ENCODE measurements at places on chromosomes 16 and 17.

DNA sequence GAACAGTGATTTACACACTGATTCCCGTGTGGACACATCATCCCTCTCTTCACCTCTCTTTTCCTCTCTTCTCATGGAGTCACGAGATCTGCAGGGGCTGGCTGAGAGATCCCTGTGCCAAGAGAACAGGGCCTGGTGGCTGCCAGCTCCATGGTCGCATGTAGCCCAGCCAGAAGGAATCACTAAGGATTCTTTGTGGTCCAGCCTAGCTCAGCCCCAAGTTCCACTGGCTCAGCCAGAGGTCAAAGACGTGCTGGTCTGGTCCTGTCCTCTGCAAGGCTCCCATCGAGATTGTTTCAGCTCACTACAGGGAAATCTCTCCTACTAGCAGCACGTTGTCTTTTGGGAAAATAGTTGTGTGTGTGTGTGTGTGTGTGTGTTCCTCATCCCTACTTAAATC lies 66.4 kb downstream of the NDEL1 start:
- DNase-seq = no peak

DNA sequence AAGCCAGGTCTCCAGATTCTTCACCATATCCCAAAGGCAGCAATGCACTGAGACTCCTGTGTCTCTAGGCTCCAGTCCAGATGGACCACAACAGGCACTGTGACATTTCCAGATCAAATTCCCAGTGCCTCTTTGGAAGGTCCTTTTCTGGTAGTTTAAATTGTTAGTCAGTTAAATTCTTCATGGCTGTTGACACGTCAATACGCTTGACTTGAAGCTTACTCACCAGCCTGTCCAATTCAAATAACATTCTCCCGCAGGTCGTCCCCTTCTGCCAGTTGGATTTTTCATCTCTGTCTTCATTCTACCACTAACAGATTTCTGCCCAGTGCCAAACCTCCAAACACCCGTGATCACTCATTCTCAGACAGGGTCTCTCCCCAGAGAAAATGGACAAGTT lies 86.7 kb downstream of the SHISA9 start:
- DNase-seq = no peak

GRCh38 chr16:53583401-53583800 lies 80.4 kb upstream of the AKTIP start:
- peak; percentile 36 for DNase-seq

- DNase-seq = no peak
These were observed 61.3 kb downstream of the GRIN2A start for GRCh38 chr16:10120953-10121352.

GRCh38 chr17:33927732-33928133 lies 327.4 kb upstream of the CCL2 start:
- DNase-seq = peak; percentile 7

- no peak for DNase-seq
These were observed 405.6 kb downstream of the WWOX start for GRCh38 chr16:78505036-78505435.

DNA sequence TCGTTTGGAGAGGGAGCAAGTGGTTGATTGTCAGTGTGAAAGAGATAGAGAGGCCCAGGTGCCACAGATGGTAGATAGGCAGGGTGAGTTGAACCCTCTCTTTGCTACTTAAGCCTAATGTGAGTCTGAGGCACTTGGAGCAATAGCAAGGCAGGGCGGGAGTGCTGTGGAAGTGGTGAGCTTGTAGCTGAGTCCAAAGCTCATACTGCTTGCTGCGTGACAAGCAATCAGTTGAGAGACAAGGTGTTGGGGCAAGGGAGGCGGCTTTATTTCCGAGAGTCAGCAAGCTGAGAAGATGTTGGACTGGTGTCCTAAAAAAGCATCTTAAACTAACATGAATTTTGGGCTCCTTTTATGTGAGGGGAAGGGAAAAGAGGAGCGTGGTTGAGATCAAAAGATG lies 112.9 kb upstream of the ZKSCAN2 start:
- no peak for DNase-seq

DNA sequence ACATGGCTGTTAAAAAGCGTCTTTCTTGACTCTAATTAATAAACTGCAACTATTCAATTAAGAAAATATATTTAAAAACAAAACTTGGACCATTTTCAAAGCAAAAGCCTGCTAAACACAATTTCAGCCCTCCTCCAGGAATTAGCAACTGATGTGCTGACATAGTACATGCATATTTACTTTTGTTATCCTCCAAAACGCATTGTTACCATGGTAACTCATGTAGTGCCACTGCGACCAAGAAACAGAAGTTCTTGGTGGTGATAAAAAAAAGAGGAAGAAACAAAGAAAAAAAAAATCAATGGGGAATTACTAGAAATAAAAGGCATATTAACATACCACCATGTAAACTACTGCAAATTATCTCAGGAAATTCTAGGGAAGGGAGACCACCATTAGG lies 793.4 kb upstream of the CDH8 start:
- DNase-seq = peak; percentile 3

DNA sequence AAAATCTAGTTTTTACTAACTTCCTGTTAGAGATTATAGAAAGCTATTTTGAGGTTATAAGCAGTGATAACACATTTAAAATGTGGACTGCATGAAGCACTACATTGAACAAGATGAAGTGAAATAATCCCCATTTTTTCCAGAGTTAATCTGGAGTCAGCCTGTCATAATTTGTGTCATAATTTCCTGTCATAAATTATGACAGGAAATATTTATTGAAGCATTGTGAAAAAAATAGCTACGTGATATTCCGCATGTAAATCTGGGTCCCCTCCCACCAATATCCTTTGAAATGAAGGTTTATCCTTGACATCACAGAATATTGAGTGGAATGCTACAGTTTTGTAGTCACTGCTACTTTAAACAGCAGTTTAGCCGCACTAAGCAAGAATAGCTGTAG lies 40.1 kb downstream of the OMG start:
- DNase-seq = no peak

DNA sequence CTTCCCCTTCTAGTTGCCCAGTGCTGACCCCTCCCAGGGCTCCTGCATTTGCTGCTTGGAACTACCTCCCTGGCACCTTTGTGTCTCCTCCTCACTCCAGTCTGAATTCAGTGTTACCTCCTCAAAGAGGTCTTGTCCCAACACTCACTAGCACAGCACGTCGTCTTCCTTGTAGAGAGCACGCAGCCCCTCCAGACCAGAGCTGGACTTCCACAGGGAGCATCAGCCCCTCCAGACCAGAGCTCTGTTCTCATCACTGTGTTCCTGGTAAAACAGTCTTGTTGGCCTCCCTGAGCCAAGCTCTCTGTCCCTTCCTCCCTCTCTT lies 27.8 kb upstream of the MGAT5B start:
- no peak for DNase-seq

- DNase-seq = no peak
These were observed 121.5 kb downstream of the KATNIP start for GRCh38 chr16:27671410-27671809.

DNA sequence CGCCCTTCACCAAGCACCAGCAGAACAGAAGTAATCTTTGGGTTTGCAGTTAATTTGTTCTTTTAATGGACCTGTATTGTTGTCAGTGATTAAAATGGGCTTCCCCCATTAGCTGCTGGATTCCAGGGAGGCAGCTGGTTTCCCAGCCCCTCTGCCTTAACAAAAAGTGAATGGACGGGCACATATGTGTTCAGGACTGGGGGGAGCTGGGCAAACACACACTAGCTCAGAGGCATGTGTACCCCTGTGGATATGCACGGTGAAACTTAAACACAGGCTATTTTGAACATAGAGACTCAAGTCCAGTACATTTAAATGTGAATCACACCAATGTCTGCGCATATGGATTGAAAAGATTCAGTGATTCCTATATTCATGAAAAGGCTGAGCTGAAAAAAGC lies 25.5 kb upstream of the TMEM132E start:
- no peak for DNase-seq

- DNase-seq = no peak
These were observed 425.3 kb downstream of the CA10 start for GRCh38 chr17:51733166-51733565.

DNA sequence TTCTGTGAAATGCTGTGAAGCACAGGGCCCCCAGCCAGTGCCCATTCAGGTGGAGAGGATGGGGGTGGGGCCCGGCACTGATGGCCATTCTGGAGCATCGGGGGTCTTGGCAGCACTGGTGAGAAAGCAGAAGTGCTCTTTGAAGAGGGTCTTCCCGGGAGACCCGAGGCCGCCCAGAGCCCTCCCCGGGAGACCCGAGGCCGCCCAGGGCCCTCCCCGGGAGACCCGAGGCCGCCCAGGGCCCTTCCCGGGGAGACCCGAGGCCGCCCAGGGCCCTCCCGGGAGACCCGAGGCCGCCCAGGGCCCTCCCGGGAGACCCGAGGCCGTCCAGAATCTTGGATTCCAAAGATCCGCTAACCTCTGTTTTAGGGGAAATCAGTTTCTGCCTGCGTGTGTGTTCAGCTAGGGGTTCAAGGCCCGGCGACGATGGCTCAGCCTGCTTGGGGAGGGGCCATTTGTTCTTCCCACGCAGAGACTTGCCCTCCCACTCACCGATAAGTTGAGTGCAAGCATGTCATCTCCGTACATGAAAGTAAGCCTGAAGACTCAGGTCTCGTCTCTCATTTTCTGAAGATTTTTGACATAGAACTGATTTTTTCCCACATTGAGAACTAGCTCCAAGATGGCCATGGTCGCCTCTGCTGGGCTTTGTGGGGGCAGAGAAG lies 35.2 kb upstream of the CAPN15 start:
- peak; percentile 71 for DNase-seq

GRCh38 chr16:88099563-88099890 lies 148.3 kb downstream of the BANP start:
- no peak for DNase-seq

DNA sequence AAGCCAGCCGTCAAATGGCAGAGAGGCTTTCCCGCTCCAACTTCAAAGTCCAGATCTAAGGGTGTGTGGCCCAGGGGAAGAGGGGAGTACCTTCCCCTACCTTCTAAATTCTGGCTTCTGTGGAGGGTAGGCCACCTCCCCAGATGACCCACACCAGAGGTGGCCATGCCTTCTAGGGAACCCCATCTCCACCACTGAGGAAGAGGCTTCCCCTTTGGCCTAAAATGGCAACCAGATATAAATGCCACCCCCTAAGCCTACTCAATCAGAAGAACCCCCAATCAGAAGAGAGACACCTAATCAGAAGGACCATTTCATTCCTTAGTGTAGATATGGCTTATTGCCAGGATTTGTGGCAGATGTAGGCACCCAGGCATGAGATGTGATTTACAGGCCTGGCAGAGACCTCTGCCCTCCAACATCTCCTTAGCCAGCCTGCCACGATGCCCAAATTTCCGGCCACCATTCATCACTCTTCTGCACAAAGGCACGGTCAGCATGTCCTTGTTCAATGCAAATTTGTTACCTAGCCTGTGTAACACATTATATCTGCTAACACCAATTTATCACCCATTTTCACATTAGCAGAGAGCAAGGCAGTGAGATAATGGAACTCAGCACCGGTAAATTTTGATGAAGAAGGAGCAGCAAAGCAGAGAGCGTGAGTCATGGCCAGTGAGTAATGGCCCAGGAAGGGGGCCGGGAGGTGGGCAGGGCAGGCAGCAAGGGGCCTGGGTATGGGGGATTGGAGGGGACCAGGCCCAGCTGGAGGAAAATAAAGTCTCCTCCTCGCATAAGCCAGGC lies 1.2 kb upstream of the MGAT5B start:
- no peak for DNase-seq

DNA sequence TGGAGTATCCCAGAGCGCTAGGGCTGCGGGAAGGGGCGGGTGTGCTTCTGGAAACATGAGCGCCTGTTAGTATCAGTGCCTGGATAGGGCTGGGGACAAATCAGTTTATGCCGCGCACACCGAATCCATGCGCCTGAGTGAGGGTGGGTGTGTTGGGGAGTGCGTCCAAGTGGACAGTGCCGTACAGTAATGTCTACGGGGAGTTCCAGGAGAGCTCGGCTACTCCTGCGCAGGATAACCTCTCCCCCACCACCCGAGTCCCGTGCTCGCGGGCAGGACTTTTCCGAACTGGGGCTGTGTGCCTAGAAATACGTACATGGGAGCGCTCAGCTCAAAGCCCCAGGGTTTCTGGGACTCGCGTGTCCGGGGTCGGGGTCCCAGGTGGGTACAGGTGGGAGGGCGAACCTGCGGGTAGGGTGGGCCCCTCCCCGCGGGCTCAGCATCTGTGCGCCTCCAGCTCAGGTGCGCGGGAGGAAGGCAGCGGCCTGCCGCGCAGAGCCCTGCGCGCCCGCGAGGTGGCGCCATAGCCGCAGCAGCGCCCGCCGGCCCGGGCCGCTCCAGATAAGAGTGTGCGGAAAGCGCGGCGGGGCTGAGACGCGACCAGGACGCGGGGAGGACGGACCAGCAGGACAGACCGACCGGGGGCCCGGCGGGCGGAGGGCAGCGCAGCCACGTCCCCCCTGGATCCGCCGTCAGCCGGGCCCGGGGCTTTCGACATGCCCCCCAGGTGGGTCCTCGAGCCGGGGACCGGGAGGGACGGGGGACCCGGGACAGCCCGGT lies at the start of gene HIC1:
TSS of gene HIC1 (plus strand) at position 592 of the 780 bp plus-strand sequence. CDS start 1,588 bp downstream, outside the sequence.
- peak; percentile 73 for DNase-seq

- DNase-seq = no peak
These were observed 313.7 kb upstream of the CDH5 start for GRCh38 chr16:66052745-66053144.

- DNase-seq = no peak
These were observed 220.4 kb upstream of the MYOCD start for GRCh38 chr17:12445331-12445730.

GRCh38 chr17:63232565-63233310 lies 213.4 kb downstream of the CYB561 start:
- DNase-seq = no peak

- peak; percentile 57 for DNase-seq
These were observed 556 bp upstream of the SPNS1 start for GRCh38 chr16:28974007-28974436.

- DNase-seq = no peak
These were observed 607.3 kb upstream of the GOT2 start for GRCh38 chr16:59341368-59341767.

DNA sequence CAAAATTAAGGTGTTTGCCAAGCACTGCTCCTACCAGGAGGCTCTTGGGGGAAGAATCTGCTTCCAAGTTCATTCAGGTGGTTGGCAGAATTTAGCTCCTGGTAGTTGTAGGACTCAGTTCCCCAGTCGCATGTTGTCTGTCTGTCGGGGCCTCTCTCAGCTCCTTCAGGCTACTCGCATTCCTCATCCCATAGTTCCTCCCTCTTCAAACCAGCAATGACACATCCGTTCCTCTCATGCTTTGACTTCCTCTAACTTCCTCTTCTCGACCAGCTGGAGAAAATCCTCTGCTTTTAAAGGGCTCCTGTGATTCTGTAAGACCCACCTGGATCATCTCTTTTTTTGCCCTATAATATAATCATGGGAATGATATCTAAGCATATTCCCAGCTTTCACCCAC lies 108.1 kb downstream of the PMP22 start:
- peak; percentile 55 for DNase-seq

DNA sequence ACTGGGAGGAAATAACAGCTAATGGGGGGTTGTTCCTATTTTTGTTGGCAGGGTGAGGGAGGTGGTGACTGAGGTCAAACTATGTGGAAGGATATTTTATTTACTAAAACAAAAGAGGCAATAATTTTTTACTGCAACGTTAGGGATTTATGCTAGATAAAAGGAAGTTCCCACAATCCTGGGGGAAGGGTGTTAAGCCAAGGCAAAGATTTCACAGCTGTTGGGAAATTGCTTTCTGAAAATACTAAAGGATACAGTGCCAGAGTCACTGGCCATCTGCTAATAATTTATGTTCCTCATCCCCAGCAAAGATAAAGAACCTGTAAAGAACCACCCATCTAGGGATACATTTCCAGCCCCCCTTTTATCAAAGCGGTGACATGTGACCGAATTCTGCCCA lies 756.0 kb upstream of the RBFOX1 start:
- no peak for DNase-seq

GRCh38 chr16:87002717-87003413 lies 314.3 kb downstream of the C16orf95 start:
- DNase-seq = peak; percentile 67

All from NB4 (cell line).